G401 (cell line): ENCODE measurements at places on chromosomes 1 and 21. TPM values are rescaled to one million over a fixed set of nuclear protein-coding genes. Genes with fewer than 3 reads are reported as not detected.

DNA sequence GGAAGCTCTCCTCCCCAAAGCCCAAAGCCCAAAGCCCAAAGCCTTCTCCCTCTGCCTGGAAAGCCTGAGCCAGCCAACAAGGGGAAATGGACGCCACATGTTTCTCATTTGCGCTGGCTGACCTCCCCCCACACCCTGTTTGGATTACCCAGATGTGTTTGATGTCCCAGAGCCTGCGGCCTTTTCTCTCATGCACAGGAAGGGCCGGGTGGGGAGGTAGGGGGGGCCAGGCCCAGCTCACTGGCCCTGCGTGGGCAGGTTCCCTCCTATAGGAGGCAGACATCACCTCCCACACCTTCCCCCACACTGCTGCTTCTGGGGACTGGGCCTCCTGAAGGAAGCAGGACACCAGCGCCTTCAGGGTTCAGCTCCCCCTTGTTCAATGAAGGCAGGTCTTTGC, 116.3 kb downstream of the NAV1 start:
- DNase-seq, result no peak

TEKT2 gene
- 0.12 TPM in 1 of 2 replicates, not detected in the other for total RNA-seq

SYTL1 gene
- 38.2 and 44.0 TPM in 2 replicates for total RNA-seq

EFNA3 gene
- total RNA-seq, result 3.3 and 5.1 TPM in 2 replicates
